ENCODE measurements at places on chromosomes 6 and 20.

DNA sequence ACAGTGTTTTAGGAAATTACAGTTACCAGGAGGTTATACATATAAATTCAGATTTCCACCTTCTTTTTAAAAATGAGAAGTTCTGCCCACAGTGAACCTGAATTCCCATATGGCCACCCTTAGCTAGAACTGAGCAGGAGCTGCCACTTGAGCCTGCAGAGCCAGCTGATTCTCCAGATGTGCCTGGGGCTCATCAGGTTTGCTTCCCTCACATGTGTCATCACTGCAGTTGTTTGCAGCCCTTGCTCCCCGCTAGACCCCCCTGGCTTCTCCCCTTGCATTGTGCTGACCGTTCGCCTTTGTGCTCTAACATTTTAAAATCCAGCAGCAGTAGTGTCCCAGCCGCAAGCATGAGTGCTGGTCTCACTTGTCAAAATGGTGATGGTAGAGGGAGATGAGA lies 131.1 kb downstream of the UTRN start:
- no peak for DNase-seq

DNA sequence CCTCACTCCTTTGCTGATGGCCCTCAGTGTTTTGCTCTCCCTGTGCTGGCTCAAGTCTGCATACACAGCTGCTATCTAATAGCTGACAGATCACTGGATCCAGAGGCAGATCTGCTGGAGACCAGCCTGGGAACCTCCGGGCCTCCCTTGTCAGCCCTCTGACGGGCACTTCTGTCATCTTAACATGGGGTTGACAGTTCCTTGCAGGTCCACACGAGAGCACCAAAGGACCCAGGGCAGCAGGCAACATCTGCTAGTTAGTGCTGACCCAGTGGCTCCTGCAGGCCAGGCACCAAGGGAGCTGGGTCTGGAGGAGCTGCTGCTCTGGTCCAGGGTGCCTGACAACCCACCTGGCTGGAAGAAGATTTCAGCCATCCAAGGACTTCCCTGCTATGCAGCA lies 208.1 kb downstream of the UST start:
- no peak for DNase-seq

DNA sequence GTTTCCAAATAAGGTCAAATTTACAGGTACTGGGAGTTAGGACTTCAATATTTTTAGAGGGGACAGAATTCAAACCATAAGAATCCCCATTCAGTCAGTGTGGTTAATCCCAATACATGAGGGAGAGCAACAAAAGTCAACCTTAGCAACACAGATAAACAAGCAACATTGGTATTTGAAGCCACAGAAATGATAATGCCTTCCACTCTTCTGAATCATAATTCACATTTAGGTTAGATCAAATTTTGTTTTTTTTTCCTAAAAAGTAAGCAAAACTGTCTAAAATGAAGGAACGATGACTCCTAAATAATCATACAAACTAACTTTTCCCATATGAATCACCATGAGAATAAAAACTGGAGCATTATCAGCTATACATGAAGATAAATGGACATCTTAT lies 246.0 kb upstream of the TENT5A start:
- DNase-seq, result no peak

DNA sequence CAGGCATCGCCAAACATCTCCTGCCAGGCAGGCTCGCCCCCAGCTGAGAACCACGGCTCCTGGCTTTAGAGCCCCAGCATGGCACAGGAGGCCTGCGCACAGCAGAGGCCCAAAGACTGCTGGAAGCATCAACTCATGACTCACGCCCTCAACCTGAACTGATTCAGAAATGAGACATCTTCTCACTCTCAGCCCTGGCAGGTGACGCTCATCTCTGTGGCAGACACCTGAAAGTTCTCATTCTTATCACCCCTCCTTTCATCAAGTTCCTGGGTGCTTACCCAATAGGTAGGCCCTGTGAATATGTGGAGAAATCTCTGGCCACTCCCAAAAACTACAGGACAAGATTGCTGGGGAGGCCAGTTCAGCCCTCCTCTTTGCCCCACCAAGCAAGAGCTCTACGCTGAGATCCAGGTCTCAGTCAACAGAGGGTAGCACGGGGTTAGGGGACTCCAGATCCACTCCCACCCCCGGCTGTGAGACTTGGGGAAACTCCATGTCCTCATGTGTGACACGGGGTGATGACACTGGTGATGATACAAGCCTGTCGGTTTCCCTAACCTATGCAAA lies 11.3 kb downstream of the NFATC2 start:
- DNase-seq, result no peak

GRCh38 chr20:5886788-5887187 lies 63.5 kb downstream of the TRMT6 start:
- no peak for DNase-seq

- DNase-seq, result no peak
Observed at GRCh38 chr6:158033077-158033750, 51.6 kb downstream of the SYNJ2 start.

DNA sequence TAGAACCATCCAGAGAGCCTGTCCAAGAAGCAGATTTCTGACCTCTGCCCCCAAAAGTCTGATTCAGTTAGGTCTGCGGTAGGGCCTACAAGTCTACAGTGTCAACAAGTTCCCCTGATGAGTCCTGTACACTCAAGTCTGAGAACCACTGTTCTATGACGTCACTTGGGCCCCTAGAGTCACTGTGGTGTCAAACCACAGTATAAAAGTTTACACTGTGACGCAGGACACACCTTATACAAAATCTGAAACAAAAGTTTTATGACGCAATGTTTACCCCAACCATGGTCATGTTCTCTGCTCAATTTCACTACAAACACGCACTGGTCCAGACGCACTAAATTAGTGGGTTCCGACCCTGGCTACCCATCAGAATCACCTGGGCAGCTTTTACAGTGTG lies 17.9 kb downstream of the SLA2 start:
- DNase-seq, result no peak

GRCh38 chr6:6654599-6655575 lies 66.4 kb downstream of the LY86 start:
- DNase-seq, result no peak

- DNase-seq, result no peak
Observed at GRCh38 chr20:14538433-14538832, 201.0 kb upstream of the FLRT3 start.

GRCh38 chr20:42795111-42795695 lies 394.5 kb downstream of the PTPRT start:
- DNase-seq, result no peak

- DNase-seq, result no peak
Observed at GRCh38 chr20:2599288-2600006, 53.0 kb upstream of the NOP56 start.

- DNase-seq, result no peak
Observed at GRCh38 chr6:50862176-50862575, 43.5 kb downstream of the TFAP2B start.

All from mesothelial cell of epicardium (in vitro differentiated cells).